ENCODE measurements at places on chromosomes 1 and 21.

DNA sequence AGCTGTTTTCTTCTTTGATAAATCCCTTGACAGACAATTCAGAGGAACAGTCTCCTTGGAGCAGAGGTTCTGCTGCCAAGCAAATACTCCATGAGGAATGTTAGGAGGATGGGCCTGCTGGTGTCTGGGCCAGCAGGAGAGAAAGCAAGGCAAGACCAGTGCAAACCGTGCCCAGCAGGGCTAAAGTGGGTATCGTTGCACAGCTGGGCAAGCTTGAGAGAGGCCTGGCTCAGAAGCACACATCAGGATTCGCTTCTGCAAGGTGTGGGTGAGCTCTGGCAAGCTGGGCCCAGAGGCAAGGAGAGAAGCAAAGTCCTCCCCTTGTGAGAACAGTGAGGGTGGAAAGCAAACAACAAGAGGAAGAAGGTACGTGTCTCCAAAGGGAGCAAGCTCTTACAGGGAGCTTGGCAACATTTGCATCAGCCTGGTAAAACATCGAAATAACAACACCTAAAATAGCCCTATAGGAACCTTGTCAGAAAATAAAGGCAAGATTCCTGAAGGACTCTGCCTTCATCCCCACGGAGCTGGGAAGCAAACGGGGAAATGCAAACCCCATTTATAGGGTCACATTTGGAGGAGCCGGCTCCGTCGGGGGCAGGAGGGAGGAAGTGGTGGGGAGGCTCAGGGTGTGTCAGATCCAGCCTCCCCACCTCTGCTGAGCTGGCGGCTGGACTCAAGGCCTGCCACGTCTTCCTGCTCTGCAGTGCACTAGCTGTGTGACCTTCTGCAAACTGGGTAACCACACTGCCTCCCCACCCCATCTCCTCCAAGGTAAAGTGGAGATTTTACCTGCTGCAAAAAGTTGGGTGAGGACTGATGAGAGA lies 62.3 kb upstream of the HIVEP3 start:
- DNase-seq = no peak

DNA sequence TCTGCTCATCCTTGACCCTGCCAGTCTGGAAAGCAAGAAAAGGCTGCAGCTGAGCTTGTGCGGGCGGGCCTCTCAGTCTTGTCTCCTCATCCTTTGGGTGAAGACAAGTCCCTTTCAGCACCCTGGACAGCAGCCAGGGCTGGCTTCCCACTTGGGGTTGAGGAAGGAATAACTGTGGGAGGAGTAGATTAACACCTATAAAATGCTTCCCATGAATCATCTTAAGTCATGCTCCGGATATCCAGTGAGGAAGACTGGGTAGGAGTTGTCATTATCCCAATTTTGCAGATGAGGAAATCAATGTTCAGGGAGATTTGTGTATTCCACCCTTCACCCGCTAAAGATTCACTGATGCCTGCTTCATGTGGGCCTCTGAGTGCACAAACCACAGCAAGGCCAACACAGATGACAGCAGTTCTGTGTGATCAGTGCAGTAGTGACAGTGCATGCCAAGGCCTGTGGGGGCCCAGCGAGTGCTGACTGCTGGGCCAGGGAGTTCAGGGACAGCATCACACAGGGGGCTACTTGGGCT lies 20.1 kb upstream of the COL16A1 start:
- DNase-seq = no peak

GRCh38 chr1:22330760-22331119 lies 120.9 kb upstream of the ZBTB40 start:
- DNase-seq = no peak

GRCh38 chr1:165174491-165174890 lies 182.0 kb downstream of the LMX1A start:
- DNase-seq = no peak

GRCh38 chr1:101367630-101368029 lies 130.8 kb downstream of the S1PR1 start:
- no peak for DNase-seq

- no peak for DNase-seq
Measured at GRCh38 chr1:55938376-55938850, 641.0 kb downstream of the PLPP3 start.

DNA sequence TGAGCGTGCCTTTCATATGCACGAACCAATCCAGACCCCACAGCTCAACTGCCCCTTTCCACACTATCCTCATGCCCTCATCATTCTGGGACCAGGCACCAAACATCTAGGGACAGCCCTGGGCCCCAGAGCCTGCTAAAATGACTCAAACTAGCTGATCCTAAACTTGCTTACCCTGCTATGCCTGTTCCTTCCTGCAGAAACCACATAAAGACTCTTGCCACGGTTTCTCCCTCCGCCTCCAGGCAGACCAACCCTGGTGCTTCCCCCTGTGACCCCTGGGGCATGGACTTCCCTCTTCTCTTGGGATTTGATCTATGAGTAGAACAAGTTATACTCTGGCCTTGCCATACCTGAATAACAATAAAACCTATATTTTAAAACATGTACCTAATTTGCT lies 138.0 kb upstream of the CD34 start:
- no peak for DNase-seq

DNA sequence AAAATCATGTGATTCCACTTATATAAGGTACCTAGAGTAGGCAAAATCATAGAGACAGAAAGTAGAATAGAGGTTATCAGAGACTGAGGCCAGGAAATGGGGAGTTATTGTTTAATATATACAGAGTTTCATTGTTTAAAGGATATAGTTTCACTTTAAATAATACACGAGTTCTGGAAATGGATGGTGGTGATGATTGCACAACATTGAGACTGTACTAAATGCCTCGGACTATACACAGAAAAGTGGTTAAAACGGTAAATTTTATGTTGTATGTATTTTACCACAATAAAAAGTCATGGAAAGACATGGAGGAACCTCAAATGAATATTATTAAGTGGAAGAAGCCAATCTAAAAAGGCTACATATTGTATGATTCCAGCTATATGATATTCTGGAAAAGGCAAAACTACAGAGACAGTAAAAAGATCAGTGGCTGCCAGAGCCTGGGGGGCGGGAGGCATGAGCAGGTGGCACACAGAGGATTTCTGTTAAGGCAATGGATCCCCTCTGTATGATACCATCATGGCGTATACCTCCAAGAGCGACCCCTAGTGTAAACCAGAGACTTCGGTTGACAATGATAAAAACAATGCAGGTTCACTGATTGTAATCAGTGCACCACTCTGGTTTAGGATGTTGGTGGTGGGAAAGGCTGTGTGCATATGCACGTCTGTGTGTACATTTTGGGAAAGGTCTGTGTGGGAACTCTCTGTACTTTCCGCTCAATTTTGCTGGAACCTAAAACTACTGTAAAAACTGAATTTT lies 7.5 kb downstream of the C1orf198 start:
- no peak for DNase-seq

GRCh38 chr1:3924825-3925220 lies 24.8 kb upstream of the C1orf174 start:
- DNase-seq = no peak

Measured in activated T-helper 1 cell treated with Interleukin-2 at 50 U/mL for 16 hours (primary cell).